ENCODE measurements at places on chromosomes 6 and 20.

GRCh38 chr6:89400050-89400449 lies 12.0 kb downstream of the RRAGD start:
- DNase-seq = no peak

DNA sequence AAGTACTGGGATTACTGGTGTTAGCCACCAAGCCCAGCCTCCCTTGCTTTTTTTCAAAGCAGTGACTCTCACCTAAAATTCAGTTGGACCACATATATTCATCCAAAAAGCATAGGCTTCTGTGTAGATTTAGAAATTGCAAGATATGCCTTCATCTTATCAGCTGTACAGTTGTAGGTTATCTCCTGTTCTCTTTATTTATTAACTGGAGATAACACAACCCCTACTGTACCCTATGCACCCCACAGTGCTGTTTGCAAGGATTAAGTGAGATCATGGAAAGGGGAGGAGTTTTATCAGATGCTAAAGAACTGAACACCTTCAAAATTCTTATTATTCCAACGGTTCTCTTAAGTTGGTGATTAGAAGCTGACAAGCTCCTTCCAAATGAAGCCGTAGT lies 164.4 kb upstream of the JARID2 start:
- DNase-seq = no peak

- DNase-seq = no peak
Observed at GRCh38 chr20:60752741-60753420, 499.2 kb upstream of the CDH4 start.

DNA sequence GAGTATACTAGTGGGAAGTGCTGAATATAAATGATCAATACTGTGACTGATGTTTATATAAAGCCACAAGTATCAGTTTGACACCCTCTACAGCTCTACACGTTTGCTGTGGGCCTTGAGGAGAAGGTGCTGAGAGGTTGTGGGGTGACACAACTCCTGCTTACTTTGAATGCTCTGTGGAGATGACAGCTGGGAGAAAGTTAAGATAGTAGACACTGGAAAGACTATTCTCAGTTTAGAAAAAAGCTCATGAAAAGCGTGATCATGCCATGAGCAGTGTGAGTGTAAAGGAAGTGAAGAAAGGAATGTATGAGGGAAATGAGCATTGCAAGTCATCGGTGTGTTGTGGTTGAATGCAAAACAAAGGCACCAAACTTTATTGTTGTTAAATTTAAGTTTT lies 215.8 kb downstream of the UTRN start:
- no peak for DNase-seq

GRCh38 chr6:36781669-36782068 lies 57.6 kb downstream of the CPNE5 start:
- DNase-seq = no peak

- DNase-seq = no peak
Observed at GRCh38 chr6:76742919-76743318, 670.5 kb upstream of the IMPG1 start.

- no peak for DNase-seq
Observed at GRCh38 chr20:45576995-45577394, 2.1 kb downstream of the WFDC8 start.
